Activated CD8-positive, alpha-beta memory T cell treated with anti-CD3 and anti-CD28 coated beads for 1 hour (primary cell): ENCODE measurements at places on chromosomes 2 and 18.

DNA sequence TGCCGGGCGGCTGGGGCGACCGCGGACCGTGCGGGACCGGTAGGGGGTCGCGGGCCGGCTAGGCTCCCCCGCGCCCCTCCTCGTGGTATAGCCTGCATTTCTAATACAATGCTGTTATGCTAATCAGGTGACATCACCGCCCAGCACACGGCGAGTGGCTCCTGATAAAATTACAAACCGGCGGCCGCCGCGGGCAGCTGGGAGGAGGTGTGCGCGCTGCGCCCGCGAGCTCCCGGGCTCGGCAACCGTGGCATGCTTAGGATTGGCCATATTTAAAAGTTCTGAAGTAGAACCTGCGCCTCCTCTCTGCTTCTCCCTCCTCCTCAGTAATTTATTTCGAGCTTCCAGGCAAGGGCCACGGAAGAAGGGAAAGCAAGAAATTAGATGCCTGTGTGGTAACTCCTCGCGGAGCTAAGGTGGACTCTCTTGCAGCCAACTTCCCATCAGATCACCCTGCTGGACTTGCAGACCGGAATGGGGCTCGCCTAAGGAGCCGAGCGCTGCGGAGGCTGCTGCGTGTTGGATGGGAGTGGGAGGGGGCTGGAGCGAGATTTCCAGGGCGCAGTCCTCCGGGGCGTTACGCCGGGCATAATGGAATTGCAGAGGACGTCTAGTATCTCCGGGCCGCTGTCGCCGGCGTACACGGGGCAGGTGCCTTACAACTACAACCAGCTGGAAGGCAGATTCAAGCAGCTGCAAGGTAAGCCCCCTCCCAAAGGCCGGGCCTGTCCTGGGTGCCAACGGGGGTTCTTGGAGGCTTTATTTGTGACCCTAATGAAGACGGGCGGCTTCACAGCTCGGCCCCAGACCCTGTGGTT lies 102.3 kb downstream of the SPTBN1 start:
- no peak for DNase-seq

DNA sequence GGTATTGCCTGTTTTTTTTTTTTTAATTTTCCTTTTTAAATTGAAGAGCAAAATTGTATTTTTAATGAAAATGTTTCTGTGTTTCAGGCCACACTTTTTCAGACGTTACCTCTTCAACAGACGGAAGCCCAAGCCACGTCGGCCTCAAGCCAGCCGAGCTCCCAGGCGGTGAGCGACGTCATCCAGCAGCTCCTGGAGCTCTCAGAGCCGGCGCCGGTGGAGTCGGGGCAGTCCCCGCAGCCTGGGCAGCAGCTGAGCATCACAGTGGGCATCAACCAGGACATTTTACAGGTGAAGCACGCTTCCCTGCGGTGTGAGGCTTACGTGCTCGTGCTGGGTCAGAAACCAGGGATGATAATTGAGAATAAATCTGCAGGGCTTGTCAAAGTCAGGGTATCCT lies 57.7 kb downstream of the ZNF236 start:
- DNase-seq, result no peak

DNA sequence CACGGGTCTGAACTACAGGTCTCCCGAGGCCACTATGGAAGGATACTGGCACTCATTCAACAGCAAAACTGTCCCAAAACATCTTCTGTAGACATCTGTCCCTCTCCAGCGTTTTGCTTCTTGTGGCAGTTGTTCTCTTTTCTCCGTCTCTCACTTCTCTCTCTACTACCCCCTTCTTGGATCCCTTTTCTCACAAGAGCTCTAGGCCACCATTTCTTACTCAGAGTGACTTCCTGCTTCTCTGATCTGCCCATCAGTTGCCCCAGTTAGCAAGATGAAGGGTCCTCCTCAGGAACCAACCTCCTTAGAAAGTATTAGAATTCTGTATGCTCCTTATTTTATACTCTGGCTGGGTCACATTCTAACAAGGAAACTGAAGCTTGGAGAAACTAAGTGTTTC lies 32.6 kb downstream of the BCL2 start:
- no peak for DNase-seq

DNA sequence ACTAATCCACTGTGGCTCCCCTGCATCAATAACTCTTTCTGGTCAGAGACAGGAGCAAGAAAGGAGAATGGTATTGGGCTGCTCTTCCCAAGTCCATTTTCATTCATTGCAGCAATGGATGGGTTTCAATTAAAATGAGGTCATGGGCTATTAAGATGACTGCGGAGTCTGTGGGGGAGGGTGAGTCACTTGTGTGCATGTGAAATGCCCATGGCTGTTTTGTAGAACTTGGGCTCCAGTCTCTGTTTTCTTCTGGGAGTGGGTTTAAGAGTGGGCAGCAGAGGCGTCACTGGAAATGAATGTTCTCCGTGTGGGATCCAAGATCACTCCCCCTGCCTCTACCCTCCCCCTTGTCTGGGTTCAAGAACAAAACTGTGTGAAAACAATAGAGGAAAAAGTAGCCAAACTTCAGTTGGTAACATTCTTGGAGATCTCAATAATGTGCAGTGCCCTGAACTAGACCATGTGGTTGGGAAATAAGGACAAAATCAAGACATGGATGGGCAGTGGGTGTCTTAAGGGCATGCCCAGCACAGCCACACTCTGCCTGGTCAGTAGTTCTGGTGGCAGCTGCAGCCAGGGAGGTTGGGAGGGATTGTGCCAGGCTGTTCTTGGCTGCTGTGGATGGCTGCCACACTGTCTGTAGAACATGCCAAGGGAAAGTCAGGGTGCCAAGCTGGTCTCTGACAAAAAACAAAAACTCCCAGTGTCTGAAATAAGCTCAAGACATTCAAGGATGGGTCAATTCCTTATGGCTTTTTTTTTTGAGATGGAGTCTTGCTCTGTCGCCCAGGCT lies 68.2 kb upstream of the CXCR4 start:
- DNase-seq, result no peak

DNA sequence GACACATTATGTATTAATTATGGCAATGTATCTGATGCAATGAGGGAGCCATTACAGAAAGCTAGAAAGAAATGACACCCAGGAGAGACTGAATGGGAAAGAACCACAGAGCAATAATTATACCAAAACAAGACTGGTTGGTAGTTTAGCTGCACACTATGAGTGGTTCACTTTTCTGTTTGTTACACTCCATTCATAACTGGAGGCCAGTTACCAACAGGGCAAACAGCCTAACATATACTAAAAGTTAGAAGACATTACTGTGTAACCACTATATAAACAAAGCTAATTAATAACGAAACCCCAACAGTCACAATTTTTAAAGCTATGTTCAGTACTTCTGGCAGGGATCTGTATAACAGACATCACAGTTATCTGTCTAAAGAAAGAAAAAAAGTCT lies 49.4 kb downstream of the NBAS start:
- DNase-seq, result no peak

DNA sequence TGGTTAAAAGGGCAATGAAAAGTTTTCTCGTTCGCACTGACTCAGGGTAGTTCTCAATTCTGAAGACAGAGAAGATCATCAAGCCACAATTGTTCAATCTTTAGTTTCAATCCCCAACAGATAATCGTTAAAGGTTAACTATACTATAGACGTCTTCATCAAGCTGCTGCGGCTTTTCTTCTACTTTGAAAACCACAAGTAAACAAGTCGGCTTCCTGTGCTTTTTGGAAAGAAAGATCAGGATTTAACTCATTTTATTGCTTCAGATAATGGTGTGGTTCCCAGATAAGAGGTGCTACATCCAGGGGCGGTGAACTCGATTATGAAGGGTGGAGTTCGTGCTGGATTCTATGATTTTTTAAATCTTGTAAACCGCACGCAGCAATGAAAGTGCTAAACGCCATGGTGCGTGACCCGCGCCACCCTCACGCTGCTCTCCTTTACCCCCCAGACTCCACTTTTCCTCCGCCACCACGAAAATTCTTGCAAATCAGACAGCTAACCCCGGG lies 545 bp upstream of the CDCA7 start:
- no peak for DNase-seq

DNA sequence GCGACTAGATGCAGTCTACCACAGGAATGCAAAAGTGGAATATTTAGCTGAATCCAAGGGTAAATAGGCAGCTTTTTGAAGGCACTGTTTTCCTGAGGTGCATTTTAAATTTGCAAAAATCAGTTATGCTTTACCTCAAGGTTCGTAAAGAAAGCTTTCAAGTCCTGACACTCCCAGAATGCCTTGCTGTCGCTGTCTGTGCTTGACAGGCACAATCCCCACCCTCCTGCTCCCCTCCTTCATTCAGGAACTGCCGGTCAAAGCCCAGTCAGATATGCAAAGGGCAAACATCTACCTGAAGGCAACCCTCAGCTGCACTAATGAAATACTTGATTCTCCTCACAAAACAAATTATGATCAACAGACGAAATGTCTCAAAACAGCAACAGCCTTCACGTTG lies 97.4 kb upstream of the DDX18 start:
- no peak for DNase-seq

GRCh38 chr18:22542406-22542835 lies 124.7 kb upstream of the CTAGE1 start:
- DNase-seq, result no peak
